ENCODE measurements at places on chromosomes 5 and 9.

DNA sequence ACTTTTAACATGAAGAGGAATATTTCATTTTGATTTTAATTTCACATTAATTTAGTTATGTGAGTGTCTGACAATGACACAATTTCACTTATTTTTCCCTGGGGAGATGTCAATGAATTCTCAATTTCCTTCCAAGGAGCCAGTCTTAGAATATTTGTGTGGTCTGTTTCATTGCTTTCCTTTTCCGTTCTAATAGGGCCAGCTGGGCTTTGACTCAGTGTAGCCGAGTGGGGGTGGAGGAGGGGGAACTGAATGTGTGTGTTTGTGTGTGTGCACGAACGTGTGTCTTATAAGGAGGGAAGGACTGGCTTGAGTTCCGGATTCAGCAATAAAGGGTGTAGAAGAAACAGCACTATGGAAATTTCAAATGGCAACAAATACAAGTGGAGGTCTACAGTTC, 100.0 kb downstream of the BASP1 start:
- DNase-seq, result no peak

DNA sequence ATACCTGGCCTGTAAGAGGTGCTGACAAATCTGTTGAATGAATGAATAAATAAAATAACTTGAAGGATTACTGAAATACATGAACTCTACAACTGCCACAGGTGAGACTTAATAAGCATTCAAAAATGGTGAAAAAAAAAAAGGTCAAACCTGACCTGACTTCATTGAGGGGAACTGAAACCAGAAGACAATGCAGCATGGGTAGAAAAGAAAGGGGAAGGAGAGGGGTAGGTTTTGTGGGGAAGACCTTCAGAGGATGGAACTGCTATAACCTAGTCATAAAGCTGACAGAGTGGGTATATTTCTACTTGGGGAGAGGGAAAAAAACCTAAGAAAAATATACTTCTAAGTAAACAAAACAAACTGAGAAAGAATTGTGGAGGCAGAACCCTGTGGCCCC, 56.6 kb downstream of the RASEF start:
- no peak for DNase-seq

DNA sequence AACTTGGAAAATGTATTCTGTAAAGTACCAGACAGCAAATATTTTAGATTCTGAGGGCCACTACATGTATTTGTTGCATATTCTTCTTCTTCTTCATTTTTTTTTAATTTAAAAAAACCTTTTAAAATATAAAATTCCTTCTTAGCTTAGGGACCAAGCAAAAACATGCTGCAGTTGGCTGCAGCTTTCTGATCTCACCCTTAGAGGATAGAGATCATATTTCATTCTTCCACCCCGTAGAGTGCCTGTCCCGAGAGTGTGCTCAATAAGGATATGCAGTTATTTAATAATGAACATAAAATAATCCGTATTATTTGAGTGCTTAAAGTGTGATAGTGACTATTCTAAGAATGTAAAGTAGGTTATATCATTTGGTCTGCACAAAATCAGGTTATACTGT, 204.2 kb upstream of the CD180 start:
- DNase-seq, result no peak

DNA sequence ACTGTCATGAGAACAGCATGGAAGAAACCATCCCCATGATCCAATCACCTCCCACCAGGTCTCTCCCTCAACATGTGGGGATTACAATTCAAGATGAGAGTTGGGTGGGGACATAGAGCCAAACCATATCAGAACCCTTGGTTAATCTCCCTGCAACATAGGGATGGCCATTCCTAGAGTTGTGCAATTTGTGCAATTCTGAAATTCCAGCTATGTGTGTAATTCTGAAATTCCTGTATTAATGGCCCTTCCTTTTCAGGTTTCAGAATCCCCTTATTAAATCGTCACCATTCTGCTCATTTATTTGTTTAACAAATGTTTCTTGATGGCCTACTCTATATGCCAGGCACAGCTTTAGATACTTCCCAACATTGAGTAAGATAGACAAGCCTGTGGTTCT, 282.6 kb downstream of the SMARCA2 start:
- no peak for DNase-seq

DNA sequence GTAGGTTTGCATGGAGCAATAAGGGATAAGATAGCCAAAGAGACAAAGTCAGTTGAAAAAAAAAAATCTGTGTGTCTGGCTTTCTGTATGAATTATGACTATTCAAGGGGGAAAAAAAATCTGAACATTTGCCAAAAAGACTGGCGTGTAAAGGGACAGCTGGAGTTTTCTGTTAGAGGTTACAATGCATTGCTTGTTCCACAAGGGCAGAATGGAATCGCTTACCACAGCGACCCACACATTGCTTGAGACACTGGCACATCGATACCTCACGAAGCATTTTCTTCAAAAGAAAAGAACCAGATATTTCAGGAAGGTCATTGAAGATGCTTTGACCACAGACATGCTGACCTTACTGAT, 327.8 kb downstream of the TMEM167A start:
- DNase-seq, result no peak

DNA sequence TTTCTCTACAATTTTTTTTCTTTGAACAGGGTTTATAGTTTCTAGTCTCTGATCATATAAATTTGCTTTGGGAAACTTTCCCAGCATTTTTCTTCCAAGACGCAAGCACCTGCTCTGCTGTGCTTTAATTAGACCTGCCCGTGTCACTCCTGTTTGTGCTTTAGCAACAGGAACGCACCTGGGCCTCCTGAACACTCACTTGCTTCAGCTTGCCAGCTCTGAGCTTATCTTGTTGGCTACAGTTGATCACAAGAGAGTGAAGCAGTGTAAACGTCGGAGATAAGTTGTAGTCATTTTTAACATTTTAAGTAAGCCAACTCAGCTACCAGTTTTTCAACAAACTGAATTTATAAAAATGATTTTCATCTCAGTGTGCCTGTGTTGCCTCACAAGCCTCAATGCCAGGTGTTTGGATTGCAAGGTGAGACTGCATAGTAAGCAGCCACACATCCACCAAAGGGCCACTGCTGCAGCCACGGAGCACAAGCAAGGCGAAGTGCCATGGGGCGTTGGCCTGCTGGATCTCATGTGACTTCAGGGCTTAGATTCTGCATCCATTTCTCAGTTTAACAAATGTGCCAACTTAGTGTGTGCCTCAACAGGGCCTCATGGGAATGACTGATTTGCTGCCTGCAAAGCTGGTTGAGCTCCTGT, 166.9 kb downstream of the TRIO start:
- no peak for DNase-seq

- DNase-seq, result no peak
Measured at GRCh38 chr5:123094919-123095797, 6.1 kb downstream of the PRDM6 start.

- DNase-seq, result no peak
Measured at GRCh38 chr5:91187032-91187431, 196.1 kb downstream of the ARRDC3 start.

- DNase-seq, result no peak
Measured at GRCh38 chr9:23447166-23447565, 378.9 kb downstream of the ELAVL2 start.

- no peak for DNase-seq
Measured at GRCh38 chr9:104240890-104241289, 146.8 kb downstream of the SMC2 start.

DNA sequence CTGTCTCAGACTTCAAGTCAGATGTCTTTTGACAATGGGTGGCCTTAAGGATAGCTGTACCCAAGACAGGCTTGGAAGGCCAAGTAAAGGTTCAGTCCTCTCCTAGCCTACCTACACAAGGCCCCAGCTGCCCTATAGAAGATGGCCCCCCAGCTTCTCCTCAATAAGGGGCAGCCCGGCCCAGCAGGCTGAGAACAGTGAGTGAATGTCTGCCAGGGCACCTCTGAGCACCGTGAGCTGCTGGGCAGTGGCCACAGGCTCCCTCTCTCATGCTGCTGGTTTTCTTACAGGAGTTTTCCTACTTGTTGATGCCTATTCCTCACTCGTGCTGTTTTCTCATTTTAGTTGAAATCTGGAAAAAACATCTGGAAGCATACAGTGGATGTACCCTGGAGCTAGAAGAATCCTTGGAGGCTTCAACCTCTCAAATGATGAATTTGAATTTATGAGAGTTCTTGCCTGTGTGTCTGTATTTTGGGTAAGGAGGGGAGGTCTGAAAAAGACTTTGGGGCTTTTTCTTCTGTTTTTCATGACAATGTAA, 40.1 kb downstream of the SECISBP2 start:
- DNase-seq, result no peak

GRCh38 chr5:164364237-164365208, 859.1 kb downstream of the MAT2B start:
- no peak for DNase-seq

- DNase-seq, result no peak
Measured at GRCh38 chr5:132498152-132498551, 7.6 kb upstream of the IRF1 start.

DNA sequence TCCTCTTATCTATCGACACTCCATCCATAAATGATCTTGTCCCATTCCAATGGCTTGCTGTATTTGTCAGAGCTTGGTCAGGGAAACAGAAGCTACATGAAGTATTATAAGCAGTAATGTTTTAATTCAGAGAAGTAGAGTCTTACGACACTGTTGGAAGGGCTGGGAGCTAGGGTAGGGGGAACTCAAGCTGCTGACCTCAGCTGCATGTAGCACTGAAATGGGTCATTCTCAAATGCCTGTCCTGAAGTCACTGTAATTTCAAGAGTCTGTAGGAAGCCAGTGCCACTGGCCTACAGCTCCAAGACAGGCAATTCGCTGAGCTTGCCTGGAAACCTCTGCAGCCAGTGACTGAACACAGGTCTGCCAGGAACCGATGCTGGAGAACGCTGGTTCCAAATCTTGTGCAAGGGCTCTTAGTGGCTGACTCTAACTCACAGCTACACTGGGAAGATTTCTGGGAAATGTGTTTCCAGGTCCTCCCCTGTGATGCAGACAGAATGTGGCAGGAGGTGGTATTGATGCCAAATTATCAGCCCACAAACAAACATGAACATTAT, 532.4 kb downstream of the CCDC171 start:
- no peak for DNase-seq

DNA sequence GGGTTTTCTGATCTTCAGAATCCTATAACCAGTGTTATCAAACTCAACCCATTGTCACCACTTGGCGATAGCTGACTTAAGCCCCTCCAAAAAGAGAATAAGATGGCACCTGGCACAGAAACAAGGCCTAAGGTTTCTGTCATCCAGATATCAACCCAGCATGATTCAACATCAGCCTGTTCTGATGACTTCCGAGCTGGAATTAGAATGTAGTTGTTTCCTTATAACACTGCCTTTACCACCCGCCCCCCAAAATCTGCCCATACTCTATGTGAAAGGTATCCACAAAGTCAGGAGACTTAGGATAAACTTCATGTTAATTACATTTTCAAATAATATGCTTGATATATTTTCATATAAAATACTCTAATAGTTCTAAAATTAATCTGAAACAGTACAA, 5.2 kb downstream of the KLF9 start:
- no peak for DNase-seq

- DNase-seq, result peak; percentile 1
Measured at GRCh38 chr5:6718718-6719117, 5.5 kb downstream of the TENT4A start.

DNA sequence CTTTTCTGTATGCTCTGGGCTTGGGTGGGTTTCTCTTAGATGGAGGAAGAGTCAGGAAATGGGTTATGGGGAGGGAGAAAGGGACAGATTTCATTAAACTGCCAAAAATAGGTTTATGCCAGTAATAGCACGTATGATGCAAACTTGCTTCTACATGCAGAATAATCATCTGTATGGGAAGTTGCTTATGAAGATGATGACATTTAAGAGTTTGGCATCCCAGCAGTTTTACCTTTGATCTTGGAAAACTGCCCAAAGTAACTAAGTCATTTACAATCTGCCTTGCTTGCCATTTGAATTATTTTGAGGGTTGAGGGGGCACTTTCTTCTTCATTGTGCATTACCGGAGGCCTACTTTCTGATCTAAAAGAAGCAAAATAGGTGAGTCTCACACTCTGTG, 282.9 kb upstream of the ANKRD55 start:
- no peak for DNase-seq

GRCh38 chr5:179793468-179794139, at the start of gene LTC4S:
Gene LTC4S, plus strand, starts transcription at chr5:179793986. Its CDS starts 95 bp downstream, at chr5:179794081.
- DNase-seq, result no peak

DNA sequence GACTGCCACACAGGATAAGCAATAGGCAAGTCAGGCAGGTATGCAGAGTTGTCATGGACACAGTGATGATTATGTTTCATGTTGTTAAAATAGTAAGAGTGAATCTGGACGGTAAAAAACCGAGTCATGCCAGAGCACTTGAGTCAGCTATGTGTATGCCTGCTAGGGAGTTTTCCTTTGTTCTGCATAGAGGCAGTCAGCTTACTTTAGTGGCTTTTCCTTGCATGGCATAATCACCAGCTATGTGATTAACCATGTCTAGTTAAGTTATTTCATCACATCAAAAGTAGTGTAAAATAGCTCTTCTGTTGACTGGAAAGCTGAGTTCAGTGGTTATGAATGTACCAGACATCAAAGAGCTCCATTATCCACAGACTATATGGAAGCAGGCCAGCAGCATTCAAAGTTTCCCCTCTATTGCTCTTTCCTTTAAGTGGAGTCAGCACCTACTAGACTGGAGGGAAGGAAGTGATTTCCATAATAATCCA, 989.8 kb downstream of the TLE1 start:
- DNase-seq, result no peak

- DNase-seq, result no peak
Measured at GRCh38 chr5:179303451-179304200, 41.6 kb downstream of the ADAMTS2 start.

GRCh38 chr5:172788771-172789686, 18.0 kb upstream of the DUSP1 start:
- DNase-seq, result no peak

- DNase-seq, result no peak
Measured at GRCh38 chr5:167644619-167645018, 646.8 kb upstream of the WWC1 start.

- no peak for DNase-seq
Measured at GRCh38 chr5:57566914-57567313, 84.3 kb upstream of the ACTBL2 start.

DNA sequence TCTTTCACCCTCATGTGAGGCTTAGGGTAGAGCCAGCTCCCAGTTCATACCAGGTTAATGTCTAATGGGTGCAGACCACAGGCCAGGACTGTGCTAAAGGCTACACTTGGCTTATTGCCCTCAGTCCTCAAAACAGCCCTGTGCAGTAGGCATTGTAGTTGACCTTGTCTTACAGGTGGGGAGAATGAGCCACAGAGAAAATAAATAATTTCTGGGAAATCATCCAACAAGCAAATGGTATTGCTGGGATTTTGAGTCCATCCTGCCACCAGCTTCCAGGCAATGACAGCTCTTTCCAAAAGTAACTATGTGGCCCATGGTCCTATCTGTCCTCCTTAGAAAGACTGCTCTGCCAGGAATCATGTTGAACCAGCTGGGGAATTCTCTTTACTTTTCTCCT, 450.0 kb downstream of the GADD45G start:
- DNase-seq, result no peak

DNA sequence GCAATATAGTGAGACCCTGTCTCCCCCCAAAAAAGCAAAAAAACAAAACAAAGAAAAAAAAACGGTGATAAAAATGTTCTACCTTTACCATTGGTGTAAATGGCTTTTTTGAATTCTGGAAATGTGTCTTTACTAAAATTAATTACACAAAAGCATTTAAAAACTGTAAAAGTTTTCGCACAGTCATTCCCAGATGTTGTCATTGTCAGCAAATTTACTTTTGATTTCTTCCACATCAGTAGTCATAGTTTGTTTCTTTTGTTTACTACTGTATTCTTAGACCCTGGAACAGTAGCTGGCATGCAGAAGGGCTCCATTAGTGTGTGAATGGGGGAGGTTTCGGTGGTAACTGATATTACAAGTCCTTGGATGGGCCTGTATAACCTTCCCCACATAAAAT, 39.5 kb downstream of the CCDC171 start:
- DNase-seq, result no peak
